Stimulated activated CD4-positive, alpha-beta T cell treated with anti-CD3 and anti-CD28 coated beads, Interleukin-12 subunit alpha, Interleukin-12 subunit beta, amount 100 ng/mL, for 4 hours (primary cell): ENCODE measurements at places on chromosomes 12 and 14.
A peak's percentile ranks its signal among the peaks of the same experiment; 100 is the strongest.

DNA sequence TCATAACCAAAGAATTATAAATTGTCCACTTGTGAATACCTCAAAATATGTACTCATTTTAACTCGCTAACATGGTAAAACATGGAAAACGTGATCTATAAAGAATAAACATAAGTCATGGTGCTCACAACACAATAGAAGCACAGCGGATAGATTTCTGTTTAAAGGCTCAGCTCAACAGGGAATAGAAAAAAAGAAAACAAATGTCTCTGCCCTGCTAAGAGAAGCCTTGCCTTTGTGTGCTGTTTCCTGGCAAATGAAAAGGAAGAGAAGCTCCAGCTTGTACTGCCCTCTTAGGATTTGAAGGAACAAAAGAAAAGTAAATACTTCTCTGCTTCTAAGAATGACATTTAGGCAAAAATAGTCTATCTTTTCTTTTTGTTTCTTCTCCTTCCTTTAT is 121.0 kb upstream of the KRR1 start:
- no peak for DNase-seq

GRCh38 chr14:58815794-58816193 is 178.0 kb downstream of the DACT1 start:
- no peak for DNase-seq

DNA sequence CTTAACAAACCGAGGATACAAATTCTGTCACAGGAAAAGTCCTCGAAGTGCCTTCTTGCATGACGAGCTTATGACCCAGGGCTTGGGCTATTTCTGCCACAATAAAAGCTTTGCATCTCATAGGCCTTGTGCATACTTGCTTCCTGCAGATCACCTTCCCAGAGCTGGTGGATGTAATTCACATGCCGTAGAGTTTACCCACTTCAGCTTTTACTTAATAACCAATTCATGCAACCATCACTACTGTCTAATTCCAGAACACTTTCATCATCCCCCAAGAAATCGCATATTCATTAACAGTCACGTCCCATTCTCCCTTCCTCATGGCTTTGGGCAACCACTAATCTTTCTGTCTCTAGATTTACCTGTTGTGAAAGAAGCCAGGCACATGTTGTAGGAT is 9.0 kb upstream of the BDKRB1 start:
- DNase-seq = no peak

GRCh38 chr14:72332046-72332445 is 399.8 kb downstream of the RGS6 start:
- no peak for DNase-seq

DNA sequence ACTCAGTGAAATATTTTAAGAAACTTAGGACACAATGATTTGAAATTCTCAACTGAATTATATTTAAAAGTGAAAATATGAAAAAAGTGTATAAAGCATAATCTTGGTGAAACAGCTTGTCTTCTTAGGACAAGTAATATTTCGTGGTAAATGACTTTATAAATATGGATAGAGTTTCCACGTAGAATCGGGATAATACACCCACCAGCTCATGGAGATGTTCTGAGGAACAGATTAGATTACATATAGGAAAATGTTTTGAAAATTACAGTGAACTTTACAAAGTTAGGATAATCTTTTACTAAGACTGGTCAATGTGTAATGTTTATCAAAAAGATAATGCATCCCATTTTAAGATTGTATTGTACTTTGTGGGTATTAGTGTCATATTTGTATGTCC is 25.6 kb upstream of the MYF6 start:
- no peak for DNase-seq

- DNase-seq = no peak
Measured at GRCh38 chr12:124861492-124861891, 2.2 kb downstream of the SCARB1 start.

DNA sequence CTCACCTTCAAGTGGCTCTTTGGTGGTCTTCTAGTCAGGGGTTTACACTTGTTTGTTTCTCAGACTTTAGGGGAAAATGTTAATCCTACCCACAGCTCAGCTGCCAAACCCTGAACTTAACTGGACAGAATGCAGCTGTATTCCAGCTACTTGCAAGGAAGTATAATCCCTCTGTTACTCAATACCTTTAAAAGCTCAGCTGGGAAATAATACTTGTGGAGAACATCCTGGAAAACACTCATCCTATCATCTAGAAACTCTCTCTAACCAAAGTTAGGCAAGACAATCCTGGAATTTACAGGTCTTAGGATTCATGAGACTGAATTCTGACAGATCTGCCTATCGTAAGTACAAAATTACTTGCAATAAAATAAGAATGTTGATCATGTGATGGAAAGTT is 404.1 kb downstream of the ADAMTS20 start:
- no peak for DNase-seq

GRCh38 chr14:64465191-64465822 is at the start of gene AKAP5:
TSS of gene AKAP5 (plus strand) at chr14:64465499. CDS start at chr14:64468395, 2,896 bp downstream.
- DNase-seq = peak; percentile 60
